ENCODE measurements at places on chromosomes 6 and 20. TPM values are rescaled to one million over a fixed set of nuclear protein-coding genes. Genes with fewer than 3 reads are reported as not detected.

RREB1 gene
- total RNA-seq, result 47.9 TPM

GCNT2 gene
- 0.74 TPM for total RNA-seq

KLHDC3 gene
- total RNA-seq, result 67.2 TPM

RNF8 gene
- 28.0 TPM for total RNA-seq

HAO1 gene
- total RNA-seq, result 0.12 TPM

CNPY3 gene
- total RNA-seq, result 49.1 TPM

TENT5A gene
- total RNA-seq, result 11.2 TPM

DZANK1 gene
- 1.7 TPM for total RNA-seq

ZNF217 gene
- 33.8 TPM for total RNA-seq

LINC00237 gene
- not detected for total RNA-seq

OR2J3 gene
- not detected for total RNA-seq

SLC17A2 gene
- total RNA-seq, result not detected

PTCHD4 gene
- total RNA-seq, result 1.1 TPM

DNA sequence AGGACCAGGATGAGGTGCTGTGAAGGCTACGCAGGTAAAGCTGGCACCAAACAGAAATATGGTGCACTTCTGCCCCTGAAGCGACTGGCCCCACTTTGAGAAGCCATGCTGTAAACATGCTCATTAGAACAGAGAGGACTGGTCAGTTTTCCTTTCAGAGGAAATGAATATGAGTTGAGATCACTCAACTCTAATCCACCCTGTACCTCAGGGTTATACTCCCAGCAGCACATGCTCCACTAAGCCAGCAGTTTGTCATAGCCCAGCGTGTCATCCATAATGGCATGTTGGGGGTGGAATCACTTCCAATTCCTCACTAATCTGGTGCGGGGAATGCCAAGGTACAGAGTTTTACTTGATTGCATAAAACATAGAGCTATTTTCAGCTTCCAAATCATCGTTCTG is 98.1 kb downstream of the HIVEP2 start:
- DNase-seq, result no peak

- no peak for DNase-seq
These were observed 405.7 kb downstream of the RNF144B start for GRCh38 chr6:18792866-18793265.

GRCh38 chr6:146336191-146336590 is 207.4 kb upstream of the RAB32 start:
- DNase-seq, result no peak

DNA sequence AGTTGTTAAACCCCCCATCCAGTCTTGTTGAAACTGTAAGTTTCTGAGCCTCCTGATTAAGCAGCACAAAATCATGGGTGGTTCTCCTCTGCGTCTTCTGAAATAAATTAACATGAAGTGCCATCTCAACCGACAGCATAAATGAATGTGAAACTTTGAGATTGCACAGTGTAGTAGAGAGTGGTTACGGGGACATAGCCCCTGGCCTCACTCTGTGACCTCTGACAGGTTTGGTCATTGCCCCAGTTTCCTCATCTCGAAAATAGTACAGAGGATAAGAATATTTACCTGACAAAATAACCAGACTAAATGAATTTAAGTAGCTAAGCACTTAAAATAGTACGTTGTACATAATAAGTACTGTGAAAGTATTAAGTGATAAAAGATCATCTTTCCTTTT is 19.1 kb downstream of the NKX2-4 start:
- DNase-seq, result no peak

DNA sequence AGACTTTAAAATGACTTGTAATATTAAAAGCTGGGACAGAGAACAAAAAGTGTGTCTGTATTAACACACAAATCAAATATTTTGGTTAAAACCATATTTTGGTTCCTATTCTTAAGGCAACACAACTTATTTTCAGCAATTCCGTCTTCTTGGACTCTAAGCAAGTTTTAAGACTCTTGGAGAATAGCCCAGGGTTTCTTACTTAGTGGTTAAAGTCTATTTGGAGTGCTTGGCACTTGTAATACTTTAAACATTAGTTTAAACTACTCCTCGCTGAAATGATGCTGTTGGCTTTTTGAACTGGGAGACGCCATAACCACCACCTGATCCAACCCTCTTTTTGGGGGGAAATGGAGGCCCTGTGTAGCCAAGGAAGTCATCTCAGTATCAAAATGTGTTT is 109.7 kb upstream of the GMDS start:
- DNase-seq, result no peak

- DNase-seq, result no peak
These were observed 20.4 kb downstream of the ACSS1 start for GRCh38 chr20:25037288-25038102.

GRCh38 chr20:43334080-43334479 is 123.6 kb upstream of the SRSF6 start:
- no peak for DNase-seq

GRCh38 chr20:22403632-22404361 is 180.6 kb downstream of the FOXA2 start:
- no peak for DNase-seq

- DNase-seq, result no peak
These were observed 41.4 kb upstream of the MLN start for GRCh38 chr6:33845031-33845745.

GRCh38 chr20:10876558-10876957 is 202.8 kb upstream of the JAG1 start:
- DNase-seq, result no peak

DNA sequence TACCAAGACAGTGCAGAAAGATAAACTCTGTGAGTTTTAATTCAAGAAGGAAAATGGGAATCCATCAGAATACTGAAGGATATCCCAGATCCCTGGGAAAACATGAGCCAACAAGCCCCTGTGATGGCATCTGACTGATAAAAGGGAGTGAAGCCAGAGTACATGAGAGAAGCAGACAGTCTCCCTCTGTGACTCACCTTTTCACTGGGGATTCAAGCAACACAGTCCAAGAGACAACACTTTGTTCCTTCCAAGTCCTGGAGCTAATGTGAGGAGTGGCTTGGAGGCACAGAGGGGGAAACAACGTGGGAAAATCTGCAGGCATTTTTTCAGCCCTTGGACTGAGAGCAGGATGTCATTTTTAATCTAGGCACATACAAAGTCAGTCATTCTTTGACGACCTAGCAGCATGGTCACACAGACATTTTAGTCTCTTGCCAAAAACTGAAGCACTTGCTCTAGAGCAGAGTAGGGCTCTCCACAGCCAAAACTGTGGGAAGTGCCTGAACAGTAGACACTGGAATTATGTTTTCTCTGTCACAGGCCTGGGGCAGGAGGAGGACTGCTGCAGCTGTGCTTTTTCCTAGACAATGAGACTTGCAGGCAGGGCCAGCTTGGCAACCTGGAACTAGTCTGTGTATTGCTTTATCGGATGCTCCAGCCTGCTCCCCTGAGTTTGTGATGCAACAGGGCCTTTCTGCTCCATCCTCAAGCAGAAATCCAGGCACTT is 465.0 kb upstream of the GJE1 start:
- DNase-seq, result no peak

- DNase-seq, result peak; percentile 79
These were observed 655.4 kb upstream of the PTCHD4 start for GRCh38 chr6:48766349-48766748.

DNA sequence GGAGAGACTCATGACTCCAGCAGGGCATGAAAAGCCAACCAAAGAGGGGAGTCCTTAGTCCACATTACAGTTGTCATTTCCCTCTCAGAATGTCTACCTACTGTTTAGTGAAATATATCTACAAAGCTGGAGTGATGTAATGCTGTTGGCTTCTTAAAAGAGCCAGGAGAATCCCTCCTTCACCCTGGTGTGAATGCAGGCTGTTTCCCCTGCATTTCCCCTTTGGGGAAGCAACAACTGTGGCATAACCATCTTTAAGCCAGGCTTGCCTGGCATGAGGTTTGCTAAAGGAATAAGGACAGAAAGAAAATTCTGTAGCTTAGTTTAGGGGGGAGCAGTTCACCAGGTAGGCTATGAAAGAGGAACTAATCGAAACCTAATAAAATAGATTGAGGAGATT is 129.5 kb downstream of the CRYBG1 start:
- DNase-seq, result no peak

DNA sequence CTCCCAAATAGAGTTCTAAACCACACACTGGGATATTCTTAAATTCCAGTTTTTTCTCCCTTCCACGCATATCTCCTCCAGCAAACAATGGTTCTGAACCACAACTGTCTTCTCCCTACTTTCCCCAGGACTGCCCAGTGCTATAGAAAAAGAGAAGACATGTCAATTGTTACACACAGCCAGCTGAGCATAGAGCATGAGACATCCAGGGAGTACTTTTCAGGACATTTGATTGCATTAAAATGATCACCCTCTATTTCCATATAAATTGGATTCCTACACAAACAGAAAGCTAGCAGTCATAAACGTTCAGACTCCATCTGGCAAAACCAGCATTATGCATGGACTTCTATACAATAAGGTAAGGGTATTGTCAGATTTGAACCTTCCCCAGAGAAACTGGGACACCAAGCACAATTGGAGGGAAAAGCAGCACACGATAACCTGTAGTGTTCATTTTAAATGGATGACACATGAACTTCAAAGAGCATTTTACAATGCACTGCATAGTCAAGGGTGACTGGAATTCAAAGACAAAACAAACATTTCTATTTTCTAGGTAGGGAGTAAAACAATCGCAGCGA is 93.1 kb upstream of the HEY2 start:
- DNase-seq, result no peak

DNA sequence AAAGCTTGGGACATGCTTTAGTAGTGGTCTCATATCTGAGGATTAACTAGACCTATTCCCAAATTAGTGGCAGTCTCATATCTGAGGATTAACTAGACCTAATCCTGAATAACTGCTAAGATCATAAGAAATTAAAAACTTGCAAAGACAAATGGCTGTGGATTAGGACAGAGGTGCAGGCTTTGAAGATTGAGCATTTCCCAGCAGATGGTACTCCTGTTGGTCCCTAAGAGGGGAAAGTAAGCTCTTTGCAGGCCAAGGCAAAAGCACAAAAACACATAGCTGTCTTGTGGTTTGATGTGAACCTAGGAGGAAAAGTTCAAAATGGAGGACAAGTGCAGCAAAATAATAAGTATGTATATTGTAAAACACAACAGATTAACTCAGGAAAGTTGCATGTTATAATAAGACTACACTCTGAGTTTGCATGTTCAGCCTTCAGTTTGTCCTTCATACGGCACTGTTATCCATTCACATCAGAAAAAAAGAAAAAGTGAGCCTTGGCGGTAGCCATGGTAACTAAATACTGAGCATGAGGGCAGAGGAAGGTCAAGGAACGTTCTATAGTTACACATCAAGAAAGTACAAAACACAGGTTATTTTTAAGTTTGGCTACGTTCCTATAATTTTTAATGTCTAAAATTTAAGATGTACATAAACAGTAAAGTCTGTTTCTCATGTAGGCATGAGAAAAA is 62.8 kb downstream of the FILIP1 start:
- DNase-seq, result no peak

- no peak for DNase-seq
These were observed 65.5 kb upstream of the NFATC2 start for GRCh38 chr20:51608061-51608460.

GRCh38 chr20:59022754-59023153 is 3.5 kb downstream of the TUBB1 start:
- no peak for DNase-seq

DNA sequence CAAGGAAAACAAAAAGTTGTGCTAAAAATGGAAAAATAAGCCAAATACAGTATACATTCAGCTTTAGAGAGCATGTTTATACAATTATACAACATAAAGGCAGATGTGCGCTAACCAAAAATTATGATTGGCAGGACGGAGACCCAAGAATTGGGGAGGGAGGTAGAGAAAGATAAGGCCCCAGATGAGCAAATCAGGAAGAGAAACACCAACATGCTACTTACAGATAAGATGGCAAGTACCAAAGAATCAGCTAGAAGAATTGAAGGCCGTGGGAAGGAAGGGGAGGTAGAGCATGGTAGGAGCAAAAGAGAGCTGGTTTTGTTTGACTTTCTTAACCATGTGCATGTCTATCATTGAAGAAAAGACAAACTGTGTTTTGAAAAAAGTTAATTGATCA is 45.4 kb downstream of the PRND start:
- no peak for DNase-seq

DNA sequence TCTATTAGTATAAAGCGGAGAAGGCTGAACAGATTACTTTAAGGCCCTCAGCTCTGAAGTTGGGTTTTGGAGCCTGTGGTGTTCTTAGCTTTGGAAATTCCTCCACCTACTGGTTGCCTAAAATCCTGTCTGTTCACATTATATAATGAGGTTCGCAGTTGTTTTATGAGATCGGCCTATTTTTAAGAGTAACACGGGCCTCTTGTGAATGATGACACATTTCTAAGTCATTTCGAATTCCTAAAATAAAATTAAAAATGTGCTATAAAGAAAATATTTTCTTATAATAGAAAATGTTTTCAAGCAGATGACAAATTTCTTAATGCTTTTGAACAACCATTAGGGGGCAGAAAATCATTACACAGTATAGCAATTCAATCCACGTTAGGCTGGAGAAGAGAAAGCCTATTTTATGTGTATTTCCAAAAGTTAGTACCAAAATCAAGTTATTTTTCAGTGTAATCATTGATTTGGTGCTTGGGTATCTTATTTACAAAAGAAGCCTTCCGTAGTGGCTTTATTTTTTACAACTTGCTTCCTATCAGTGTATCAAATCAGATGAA is 15.8 kb upstream of the FAM8A1 start:
- DNase-seq, result peak; percentile 66

- no peak for DNase-seq
These were observed 92.6 kb upstream of the SLC22A23 start for GRCh38 chr6:3549314-3549940.

- no peak for DNase-seq
These were observed 16.6 kb upstream of the TRIM27 start for GRCh38 chr6:28940294-28940857.

- no peak for DNase-seq
These were observed 9.2 kb upstream of the ZBTB9 start for GRCh38 chr6:33445119-33445603.

DNA sequence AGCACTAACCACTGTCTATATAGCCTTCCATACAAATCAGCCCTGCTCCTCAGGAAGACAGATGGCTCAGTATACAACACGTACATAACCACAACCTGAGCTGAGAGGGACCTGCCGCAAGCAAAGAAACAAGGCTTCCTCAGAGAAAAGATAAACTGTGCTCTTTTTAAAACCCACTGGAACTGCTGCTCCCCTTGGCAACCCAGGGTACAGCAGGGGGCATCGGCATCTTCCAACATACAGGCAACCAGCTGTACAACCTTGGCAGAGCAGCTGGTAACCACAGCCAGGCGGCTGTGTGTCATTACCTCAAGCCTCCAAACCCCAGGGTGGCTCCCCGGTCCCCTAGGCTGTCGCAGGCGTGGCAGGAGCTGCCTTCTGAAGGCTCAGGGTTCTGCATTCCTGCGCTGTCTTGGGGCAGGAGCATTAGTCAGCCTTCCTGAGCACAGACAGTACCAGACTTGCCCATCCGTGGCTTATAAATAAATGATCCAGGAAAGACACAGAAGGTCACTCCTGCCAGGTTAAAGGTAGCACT is 249.5 kb downstream of the ADGRG6 start:
- DNase-seq, result peak; percentile 37

- no peak for DNase-seq
These were observed 98.7 kb downstream of the SLC16A10 start for GRCh38 chr6:111185954-111186353.

Measured in HCT116 (cell line).